CD4-positive, alpha-beta T cell treated with Interleukin-10 for 1 hour (primary cell): ENCODE measurements at places on chromosomes 7 and 10.

GRCh38 chr10:71681977-71682376, 37.6 kb downstream of the C10orf105 start:
- DNase-seq, result no peak

DNA sequence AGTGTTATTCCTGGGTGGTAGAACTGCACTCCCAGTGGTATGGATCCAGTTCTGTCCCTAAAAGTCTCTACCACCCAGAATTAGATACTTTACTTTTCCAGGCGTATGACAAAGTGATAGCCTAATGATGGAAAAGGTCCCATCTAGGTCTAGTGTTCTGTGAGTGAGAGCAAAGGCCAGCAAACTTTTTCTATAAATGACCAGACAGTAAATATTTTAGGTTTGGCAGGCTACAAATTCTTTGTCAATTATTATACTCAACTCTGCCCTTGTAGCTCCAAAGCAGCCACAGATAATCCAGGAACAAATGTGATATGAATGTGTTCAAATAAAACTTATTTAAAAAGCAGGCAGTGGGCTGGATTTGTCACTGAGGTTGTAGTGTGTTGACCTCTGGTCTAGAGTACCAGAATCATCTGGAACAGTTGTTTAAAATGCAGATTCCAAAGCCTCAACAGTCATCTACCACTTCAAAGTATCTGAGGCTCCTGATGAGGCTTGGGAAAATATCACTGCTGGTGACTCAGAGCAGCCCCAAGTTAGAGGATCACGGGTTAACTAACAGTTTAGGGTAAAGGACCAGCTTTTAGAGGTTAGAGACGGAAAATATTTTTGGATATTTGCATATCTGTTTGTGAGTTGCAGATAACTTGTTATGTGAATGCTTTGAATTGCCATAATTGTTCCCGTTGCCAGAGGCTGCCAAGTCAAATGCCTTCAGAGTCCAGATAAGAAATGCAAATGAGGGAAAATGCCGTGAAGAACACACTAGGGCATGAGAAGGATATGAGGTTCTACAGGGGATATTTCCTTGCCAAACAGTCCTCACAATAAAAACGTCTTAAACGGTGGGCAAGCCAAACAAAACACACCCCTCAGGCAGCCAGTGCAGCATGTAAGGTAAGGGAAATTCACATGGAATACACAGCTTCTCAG, 19.4 kb downstream of the NRAP start:
- no peak for DNase-seq

GRCh38 chr7:131014906-131015656, 281.1 kb upstream of the KLF14 start:
- DNase-seq, result no peak

GRCh38 chr7:35908331-35909216, 107.7 kb downstream of the SEPTIN7 start:
- no peak for DNase-seq

- DNase-seq, result no peak
These were observed 4.1 kb upstream of the BMPR1A start for GRCh38 chr10:86752311-86752710.

DNA sequence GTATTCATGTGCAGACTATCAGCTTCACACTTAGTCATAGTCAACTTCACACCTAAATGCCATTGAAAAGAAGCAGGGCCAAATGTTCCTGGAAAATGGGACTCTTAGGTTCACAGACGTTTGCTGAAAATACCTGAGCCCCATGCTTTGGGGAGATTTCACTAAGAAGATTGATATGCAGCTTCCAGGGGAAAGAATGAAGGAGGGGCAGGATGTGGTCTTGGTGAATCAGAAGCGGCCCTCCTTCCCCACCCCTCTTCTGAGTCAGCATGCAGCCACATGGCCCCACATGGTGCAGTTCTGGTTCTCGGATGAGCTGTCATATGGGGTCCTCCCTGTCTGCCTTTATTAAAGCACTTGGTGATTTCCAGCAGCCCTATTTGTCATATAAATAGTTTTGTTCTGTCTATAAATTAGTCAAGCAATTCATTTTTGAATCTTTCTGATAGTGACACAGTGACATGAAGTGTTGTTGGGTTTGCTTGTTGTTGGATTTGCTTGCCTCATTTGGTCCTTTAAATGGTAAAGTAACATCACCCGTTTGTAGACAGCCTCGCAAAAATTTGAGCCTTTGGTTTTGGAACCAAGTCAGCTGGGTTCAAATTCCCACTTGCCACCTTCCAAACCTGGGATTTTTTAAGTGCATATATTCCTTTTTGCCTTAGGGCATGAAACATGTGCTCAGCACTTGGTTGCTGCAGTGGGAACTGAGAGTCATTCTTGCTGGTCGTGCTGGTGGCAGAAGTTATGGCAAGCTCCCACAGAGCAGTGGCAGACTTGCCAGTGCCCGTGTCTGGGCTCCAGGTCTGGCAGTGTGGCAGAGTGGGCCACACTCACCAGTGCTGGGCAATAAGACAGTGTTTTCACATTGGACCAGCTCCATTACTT, 68.1 kb upstream of the CDK6 start:
- DNase-seq, result peak; percentile 75

DNA sequence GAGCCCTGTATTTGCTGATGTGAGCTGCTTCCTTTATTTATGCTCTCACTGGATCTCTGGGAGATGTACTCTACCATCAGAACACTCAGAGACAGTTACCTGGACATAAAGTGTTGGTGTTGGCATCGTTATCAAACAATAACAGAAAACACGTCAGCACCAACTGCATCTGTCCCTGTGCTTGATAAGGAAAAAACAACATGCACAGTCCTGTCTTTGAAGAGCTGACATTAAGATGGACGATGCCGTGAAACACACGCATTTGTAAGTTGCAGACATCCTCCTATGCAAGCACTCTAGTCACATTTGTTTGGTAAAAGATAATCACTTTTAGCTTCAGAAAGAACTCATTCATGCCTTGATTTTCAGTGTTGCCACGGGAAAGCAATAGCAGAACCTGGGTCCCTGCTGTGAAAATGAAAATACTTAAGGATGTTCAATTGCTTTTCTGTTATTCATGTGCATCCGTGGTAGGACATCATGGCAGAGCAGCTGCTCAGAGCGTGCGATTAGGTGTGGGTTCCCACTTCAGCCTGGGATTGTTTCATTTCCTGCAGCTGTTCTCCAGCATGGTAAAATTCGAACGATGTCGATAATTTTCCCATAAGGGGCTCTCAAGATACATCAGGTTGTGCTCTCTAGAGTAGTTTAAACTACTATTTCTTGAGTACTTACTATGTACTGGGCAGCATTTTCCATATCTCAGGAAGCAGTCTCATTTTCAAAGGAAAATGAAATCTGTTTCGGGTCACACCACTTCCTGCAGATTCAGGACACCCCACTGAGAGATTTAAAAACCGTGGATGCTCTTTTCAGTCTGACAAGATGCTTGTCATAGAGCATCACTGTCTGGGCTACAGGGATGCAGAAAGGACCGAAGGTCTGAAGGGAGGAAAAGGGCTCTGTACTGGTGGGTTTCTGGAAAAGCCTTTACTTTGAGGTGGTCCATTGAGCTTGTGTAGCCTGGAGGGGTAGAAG, 248.7 kb downstream of the CAMK1D start:
- no peak for DNase-seq

DNA sequence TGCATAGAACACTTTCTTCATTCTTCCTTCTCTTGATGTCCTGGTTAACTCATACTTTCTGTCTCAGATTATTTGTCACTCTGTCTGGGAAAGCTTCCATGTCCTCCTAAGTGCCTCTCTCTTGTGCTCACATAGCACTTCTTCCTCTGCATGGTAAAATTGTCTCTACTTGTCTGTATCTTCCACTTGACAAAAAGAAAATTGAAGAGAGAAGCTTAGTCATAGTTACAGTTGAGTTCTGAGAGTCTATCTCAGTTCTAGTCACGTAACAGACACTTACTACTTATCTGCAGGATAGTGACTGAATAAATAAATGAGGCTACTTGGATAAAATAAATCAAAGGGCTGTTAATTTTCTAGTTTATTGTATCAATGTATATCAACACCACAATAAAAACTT, 458.1 kb downstream of the HTR7 start:
- no peak for DNase-seq

GRCh38 chr10:13143766-13144165, 17.6 kb upstream of the MCM10 start:
- no peak for DNase-seq

GRCh38 chr7:1915956-1916600, 246.0 kb downstream of the ELFN1 start:
- peak; percentile 15 for DNase-seq

DNA sequence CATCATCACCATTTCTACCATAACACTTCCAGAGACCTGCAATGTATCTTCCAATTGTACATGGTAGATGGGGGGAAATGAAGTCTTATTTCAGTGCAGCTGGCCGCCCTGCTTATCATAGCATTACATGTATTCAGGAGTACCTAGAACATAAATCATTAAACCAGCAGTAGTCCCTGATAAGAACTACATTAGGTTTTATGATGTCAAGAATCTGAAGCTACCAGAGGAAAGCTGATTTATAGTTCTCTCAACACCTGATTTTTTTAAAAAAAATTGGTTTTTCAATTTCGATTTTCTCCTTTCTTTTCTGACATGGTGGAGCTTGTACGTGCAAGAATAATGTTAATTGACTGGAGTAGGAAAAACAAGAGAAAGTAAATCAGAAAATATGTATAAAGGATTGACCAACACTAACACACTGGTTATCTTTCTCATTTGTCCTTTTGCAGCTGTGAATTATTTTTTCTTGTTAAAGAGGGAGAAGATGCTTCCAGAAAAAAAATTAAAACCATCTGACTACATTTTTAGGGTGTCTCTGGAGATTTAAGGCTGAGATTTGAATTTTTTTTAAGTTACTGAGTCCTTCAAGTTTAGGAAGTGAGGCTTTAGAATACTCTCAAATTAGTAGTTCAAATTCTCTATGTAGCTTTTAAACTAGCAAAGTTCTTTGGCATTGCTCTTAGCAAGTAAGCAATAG, 59.1 kb downstream of the CSTF2T start:
- DNase-seq, result no peak

DNA sequence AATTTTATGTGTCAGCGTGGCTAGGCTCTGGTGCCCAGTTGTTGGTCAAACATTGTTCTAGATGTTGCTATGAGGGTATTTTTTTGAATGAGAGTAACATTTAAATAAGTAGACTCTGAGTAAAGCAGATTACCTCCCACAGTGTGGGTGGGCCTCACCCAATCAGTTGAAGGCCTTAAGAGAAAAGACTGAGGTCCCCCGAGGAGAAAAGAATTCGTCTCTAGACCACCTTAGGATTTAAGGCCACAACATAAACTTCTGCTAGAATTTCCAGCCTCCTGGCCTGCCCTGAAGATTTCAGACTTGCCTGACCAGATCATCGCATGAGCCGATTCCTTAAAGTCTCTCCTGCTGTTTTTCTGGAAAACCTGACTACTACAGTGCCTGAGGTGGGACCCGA, 45.1 kb upstream of the SRGN start:
- no peak for DNase-seq

- no peak for DNase-seq
These were observed 116.8 kb downstream of the ZMYND11 start for GRCh38 chr10:251982-252582.

- no peak for DNase-seq
These were observed 1.3 kb downstream of the PTN start for GRCh38 chr7:137342265-137342664.

- DNase-seq, result no peak
These were observed 22.8 kb downstream of the CALML3 start for GRCh38 chr10:5547681-5547930.

GRCh38 chr10:102632394-102633111, 11.7 kb upstream of the TRIM8 start:
- DNase-seq, result no peak

DNA sequence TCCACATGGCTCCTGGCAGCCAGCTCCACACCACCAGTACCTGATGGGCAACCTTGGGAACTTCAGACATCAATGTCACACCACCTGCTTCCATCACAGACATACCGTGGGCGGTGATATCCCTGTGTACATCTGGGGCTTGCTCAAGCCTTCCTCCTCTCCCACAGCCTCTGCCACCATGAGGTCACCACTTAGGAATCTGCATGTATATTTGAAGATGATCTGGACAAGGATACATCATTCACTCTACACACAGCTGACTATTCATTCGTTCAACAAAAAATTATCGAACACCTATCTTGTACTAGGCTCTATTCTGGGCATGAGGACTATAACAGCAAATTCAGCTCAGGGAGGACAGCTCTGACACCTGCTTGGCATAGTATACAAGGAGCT, 6.8 kb downstream of the DLG5 start:
- DNase-seq, result no peak

DNA sequence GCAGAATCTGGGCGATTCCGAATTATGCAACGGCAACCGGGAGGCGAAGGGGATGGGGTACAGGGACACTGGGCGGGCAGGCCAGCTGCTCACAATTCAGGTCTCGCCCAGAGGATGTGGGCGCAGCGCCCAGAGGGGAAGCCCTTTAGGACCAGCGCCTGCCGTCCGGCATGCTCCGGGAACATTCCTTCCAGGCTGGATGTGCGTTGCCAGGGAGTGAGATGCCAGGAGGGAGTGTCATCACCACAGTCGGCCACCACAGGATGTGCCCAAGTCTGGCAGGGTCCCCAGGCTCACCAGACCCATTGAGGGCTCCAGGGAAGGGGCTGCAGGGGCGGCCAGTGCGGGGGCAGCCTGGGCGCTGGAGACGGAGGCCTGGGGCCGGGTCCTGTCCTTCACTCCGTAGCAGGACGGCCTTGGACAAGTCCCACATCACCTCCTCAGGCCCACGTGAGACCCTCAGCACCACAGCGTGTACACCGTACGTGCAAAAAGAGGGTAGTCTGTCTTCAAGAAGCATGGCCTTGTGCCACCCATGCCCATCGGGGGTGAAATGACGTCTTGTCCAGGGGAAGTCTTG, 63.9 kb downstream of the FOXL3 start:
- no peak for DNase-seq

- DNase-seq, result no peak
These were observed 191.9 kb downstream of the RPS24 start for GRCh38 chr10:78225594-78225993.

GRCh38 chr7:22793593-22794462, 28.8 kb downstream of the TOMM7 start:
- no peak for DNase-seq

GRCh38 chr10:86878983-86879713, 78.3 kb downstream of the MMRN2 start:
- no peak for DNase-seq

- DNase-seq, result no peak
These were observed 54.5 kb upstream of the PDZD8 start for GRCh38 chr10:117429643-117430265.

DNA sequence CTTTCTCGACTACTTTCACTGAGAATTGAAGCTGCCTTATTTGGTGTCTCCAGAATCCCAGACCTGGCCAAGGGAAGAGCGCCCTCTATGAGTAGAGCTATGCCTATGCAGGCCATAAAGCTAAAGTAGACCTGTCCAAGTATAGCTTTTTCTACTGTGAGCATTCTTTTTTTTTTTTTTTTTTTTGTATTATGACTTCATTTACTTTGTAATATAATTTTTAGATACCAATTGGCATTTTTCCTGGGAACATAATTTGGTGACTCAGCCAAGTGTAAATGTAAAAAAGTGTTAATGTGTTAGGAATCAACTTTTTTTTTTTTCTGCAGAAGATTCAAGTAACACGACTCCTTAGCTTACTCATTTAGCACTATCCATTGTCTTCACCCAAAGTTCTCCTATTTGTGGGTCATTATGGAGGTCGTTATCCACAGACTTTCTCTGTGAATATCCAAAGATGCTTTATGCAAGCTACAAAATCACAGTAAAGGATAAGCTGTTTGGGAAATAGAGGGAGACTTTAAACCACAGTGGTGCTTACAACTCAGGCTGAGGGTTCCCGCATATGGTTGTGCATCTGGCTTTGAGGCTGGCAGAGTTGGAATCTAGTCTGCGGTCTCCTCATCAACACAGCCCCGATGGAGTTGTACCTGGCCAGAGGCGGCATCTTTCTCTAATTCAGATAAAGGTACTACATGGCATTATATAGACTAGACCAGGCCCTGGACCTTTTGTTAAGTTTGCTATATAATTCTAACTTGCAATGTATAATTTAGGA, 1040.2 kb upstream of the SORCS1 start:
- no peak for DNase-seq
